ENCODE measurements at places on chromosomes 3 and 15.

GRCh38 chr15:81165535-81165934, 31.1 kb upstream of the IL16 start:
- DNase-seq: no peak

DNA sequence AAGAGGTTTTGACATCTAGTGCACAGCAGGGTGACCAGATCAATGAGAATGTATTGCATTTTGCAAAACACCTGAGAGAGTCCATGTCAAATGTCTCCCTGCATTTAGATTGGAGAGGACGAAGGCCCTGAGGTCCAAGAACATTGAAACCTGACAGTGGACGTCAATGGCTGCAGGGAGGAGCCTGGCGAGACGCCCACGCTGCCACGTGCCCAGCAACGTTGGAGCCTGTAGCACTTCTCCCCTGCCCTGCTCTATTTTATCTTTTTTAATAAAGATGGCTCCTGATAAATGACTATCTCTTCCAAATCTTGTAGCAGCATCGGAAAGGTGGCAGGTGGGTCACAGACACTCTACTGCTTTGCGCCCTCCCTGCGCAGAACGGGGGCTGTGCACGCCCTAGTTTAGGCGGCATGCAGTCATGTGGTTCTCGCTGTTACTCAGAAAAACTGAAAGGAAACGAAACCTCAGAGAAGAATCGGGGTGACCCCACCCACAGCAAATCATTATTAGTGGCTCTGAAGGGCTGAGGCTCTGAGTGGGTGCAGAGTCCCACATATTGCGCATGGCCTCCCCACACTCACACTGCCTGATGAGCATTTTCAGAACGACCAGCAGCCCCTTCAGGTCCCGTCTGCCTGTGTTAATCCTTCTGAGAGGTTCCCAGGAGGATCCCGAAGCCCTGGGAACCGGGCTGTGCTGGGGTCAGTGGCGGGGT, 62.5 kb upstream of the TAMM41 start:
- DNase-seq: no peak

- DNase-seq: no peak
These were observed 14.1 kb downstream of the SLMAP start for GRCh38 chr3:57770009-57770827.

- DNase-seq: peak; percentile 43
These were observed 737 bp upstream of the ITPR1 start for GRCh38 chr3:4492208-4493013.

- no peak for DNase-seq
These were observed 218.5 kb downstream of the BBX start for GRCh38 chr3:107740992-107741896.

GRCh38 chr3:149188494-149188893, 33.1 kb downstream of the CP start:
- DNase-seq: no peak

DNA sequence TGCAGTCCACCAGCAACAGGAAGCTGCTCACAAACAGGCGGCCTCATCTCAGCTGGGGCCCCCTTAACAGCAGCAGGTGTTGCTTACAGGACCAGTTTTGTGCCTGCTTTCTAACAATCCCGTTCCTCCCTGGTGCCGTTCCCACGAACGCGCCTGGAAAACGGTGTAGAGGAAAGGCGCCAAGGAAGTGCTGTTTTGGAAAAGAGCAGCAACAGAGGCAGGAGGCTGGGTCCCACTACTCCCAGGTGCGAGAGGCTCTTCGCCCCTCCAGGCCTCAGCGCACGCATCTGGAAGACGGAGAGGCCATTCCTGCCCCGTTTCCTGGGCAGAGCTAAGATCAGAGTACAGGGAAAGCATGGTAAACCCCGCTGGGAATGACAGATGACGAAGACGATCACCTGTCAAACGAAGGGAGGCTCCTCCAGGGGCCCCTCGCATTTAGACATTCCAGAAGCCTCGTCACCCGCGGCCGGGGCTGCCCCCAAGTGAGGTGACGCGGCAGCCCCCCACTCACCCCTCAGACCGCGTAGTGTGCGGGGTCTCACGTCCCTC, 603 bp downstream of the SCAPER start:
- DNase-seq: peak; percentile 22

- no peak for DNase-seq
These were observed 78.7 kb downstream of the SLC9A9 start for GRCh38 chr3:143769616-143770015.

DNA sequence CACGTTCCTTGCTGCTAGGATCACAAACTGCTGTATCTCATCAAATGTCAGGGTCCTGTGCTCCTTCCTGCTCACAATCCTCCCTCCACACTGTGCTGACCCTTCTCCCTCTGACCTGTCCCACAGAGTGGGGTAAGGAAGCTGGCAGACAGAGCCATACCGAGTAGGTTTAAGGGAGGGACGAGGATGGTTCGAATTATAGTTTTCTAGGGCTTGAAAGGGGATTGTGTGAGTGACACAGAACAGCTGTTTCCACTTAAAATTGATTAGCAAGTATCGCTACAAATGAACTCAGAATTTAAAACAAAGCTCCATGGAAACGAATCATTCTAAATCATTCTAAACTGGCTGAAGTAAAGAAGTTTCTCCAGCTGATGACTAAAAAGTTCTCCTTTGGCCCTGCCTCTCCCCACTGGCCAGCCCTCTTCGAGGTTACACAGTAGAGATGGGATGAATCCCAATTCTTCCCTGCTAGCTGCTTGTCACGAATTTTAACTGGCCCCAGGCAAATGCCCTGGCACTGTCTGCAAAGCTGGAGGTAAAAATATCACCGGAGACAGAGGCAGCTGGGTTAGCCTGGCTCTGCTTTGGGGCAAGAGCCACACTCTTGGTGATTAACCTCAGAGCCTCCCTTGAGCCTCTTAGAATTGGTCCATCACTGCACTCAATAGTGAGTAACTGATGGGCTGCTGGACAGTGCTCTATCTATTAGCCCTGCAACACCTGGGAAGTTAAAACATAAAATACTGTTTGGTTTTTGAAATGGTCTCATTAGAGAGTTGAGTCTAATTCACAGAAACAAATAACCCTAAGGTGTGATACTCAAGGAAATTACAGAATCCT, 194.9 kb downstream of the CHST2 start:
- no peak for DNase-seq

DNA sequence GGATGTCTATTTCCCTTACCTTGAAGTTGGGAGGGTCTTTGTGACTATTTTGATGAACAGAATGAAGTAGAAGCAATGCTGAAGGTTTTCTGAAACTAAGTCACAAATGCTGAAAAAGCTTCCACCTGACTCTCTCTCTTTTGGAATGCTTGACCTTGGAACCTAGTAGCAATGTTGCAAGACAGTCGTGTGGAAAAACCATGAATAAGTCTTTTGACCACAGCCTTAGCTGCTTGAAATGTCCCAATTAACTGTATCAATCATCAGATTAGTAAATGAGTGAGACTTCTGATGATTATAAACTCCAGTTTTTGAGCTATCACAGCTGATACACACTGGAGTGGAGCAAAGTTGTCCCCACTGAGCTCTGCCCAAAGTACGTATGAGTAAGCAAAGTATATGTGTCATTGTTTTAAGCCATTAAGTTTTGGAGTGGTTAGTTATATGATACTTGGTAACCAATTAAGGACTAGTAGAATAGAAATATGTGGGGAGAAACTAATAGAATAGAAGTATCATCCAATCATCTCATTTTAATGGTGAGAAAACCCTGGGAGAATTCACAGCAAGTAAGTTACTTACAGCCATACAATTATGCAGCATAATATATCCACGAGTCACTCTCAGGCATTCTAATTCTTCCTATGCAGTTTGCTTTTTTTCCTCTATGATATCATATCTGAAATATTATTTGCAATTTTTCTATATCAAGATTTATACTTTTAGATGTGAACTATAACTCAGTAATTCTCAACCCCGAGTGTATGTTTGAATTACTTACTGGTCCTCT, 1010.6 kb downstream of the ROBO2 start:
- no peak for DNase-seq

GRCh38 chr3:186277268-186277909, 84.6 kb downstream of the DGKG start:
- no peak for DNase-seq

DNA sequence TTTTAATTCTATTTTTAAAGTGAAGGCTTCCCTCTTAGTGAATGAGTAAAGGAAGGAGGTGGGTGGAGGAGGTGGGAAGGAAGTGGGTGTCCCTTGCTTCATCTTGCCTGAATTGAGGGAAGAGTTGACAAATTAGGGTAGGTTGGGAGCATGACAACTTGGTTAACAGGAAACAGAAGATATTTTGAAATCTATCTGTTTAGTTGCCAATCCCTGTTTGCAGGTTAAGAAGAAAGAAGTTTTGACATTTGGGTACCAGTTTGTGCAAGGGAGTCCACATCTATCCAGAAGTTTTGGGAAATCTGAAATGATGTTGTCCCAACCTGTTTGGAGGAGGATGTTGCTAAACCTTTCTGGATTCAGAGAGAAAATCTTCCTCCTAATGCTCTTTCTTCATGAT, 204.1 kb upstream of the SUCLG2 start:
- no peak for DNase-seq

GRCh38 chr3:83034806-83035703, 1273.6 kb upstream of the GBE1 start:
- no peak for DNase-seq

DNA sequence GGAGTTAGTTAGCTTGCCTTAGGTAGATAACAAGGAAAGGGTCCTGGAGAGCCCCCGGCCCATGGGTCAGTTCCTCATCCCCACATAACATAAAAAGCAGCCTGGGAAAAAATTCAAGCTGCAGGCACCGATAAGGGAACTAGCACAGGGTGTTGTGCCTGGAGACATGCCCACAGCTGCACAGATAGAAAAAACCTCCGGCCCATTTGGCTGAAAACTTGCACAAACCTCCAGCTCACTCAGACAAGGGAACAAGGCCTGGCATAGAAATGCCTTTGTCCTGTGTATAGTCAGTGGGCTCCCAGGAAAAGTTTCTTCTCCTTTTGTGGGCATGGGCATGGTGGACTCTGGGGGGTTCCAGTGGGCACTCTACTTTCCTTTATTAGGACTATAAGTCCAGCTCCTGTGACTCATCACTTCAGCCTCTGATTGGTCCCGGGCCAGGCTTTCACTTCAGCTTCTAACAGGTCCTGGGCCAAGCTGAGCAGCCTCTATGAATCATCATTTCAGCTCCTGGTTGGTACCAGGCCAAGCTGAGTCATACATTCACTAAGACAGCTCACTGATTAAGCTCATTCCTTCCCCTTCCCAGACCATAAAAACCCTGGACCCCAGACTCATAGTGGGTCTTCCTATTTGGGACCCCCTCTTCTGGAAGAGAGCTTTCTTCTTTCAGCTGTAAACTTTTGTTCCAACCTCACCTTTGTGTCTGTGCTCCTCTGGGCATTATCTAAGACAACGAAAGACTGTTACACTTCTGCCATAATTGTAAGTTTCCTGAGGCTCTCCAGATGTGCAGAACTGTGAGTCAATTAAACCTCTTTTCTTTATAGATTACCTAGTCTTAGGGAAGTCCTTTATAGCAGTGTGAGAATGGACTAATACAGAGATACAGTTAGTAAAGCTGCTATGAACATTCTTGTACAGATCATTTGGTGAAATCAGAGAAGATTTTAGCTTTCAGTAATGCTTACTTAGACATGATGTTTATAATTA, 348.0 kb upstream of the DPPA4 start:
- DNase-seq: no peak

GRCh38 chr3:39848365-39848764, 39.0 kb downstream of the MYRIP start:
- no peak for DNase-seq

DNA sequence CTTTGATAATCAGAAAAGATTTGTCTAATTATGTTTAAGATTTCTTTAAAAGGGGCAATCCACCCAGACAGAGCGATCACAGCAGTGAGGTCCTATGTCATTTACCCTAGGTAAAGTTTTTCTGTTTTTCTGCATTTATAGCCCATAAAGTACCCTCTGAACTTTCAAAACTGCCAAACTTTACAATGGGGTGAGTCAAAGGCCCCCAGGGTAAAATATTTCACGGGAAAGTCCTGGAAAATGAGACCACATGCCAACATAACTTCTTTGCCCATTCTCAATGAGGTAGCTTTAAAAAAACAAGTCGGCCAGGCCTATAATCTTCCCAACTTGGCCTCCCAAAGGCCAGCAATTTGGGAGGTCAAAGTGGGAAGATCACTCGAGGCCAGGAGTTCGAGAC, 53.0 kb downstream of the SUCLG2 start:
- no peak for DNase-seq

- no peak for DNase-seq
These were observed 357.9 kb downstream of the LSAMP start for GRCh38 chr3:116087426-116087825.

- DNase-seq: no peak
These were observed 1.7 kb downstream of the ZMAT3 start for GRCh38 chr3:179069762-179070390.

DNA sequence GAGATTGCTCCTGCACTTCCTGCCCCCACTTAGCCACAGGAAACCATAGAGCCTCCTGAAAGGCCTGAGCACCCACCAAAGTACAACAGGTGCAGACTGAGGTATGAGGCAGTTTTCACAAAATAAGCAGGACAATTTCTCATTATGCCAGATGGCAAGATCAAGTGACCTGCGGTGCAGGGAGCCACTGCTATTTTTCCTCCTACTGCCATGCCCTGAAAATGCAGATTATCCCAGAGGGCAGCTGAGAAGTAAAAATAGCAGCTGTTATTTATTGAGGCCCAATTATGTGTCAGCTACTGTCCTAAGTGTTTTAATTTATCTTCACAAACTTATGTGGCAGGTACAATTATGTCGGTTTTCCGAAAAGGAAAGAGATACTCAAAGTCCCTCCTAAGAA, 209.5 kb upstream of the ST8SIA2 start:
- DNase-seq: no peak

DNA sequence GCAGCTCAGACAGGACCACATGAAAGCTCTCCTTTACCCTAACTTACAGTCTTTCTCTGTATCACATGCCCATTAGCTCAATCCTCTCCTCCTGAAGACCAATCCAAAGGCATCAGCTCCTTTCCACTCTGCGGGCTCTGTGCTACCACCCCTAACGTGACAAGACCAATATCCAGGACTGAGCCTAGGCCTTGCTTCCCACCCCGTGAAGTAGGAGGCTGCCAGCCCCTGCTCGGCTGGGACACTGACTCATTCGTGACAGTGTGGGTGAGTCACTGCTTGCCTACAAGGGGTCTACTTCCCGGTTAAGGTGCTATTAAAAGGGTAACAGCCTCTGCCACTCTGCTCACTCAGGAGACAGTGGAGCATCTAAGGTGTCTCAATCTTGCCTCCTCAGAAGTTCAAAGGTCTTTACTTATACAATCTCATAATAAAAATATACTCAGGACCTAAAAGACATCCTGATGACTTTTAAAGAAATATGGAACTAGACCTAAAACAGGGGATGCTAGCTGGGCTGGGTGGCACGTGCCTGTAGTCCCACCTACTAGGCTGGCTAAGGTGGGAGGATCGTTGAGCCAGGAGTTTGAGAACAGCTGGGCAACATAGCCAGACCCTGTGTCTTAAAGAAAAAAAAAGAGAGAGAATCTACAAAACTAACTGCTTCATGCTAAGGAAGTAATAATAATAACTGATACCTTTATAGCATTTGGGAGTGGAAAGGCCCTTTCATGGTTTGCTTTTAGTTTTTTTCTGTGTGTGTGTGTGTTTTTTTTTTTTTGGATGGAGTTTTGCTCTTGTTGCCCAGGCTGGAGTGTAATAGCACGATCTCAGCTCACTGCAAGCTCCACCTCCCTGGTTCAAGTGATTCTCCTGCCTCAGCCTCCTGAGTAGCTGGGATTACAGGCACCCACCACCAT, 55.0 kb downstream of the TMEM44 start:
- DNase-seq: no peak

- DNase-seq: no peak
These were observed 33.3 kb downstream of the TFDP2 start for GRCh38 chr3:142115867-142116668.

- DNase-seq: no peak
These were observed 87.2 kb upstream of the TNFAIP8L3 start for GRCh38 chr15:51181905-51182304.

GRCh38 chr3:129940086-129940485, 34.4 kb upstream of the TRH start:
- no peak for DNase-seq
